Stimulated activated CD8-positive, alpha-beta memory T cell treated with anti-CD3 and anti-CD28 coated beads, Interleukin-12 subunit alpha, Interleukin-12 subunit beta, amount 100 ng/mL, for 4 hours (primary cell): ENCODE measurements at places on chromosomes 16 and 17.

- no peak for DNase-seq
These were observed 124.9 kb downstream of the METRNL start for GRCh38 chr17:83204230-83204725.

- no peak for DNase-seq
These were observed 21.4 kb downstream of the AOC3 start for GRCh38 chr17:42872251-42872965.

DNA sequence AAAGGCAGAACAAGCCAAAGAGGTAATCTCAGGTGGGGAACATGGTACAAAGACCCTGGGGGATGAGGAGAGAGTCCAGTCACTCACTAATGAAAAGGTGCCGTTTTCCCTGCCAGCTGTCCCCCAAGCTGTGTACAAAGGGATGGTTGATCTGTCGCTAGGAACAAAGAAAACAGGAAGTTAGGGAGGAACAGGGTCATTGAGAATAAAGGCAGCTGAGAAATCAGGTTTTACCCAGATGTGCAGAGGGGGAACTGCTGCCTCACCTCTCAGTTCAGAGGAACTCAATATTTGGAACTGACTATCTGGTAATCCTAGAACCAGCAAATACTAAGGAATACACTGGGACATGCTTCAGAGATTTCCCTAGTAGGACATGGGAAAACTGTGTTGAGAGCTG is 1.5 kb downstream of the RSKR start:
- DNase-seq: no peak

GRCh38 chr17:82894389-82894788 is 54.6 kb upstream of the ZNF750 start:
- DNase-seq: no peak

DNA sequence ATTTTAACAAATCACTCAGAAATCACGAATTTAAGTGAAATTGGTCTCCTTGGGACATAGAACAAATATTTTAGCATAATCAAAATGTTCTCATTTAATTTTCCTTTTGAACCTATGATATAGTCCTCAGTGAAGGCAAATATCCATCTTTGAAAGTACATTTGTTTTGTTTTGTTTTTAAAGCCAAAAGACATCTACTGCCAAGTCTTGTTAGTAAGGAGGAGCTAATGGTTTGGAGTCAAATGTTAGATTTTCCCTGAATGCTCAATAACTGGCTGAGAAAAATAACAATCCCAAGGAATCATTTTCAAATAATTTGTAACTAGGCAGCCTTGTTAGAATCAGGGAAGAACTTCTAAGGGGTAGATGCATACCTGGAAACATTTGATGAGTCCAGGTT is 302.9 kb upstream of the MAF start:
- DNase-seq: no peak
